Activated naive CD4-positive, alpha-beta T cell (primary cell): ENCODE measurements at places on chromosomes 6 and 20.

DNA sequence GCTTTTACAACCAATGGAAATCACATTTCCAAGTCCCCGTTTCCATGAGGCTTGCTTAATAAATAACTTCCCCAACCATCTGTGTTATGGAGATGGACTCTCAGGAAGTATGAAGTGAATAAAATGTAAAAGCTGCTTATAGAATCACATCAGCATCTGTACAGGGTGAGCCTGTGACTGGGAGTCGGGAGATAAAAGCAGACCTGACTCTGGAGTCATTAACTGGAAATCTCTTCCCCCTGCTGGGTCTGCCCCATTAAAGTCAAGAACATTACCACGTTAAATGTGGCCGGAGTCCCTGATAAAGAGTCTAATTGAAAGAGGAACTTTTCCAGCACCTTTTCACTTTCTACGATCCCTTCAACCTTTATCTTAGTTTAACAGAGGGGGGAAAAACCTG, 368.5 kb downstream of the DOK5 start:
- no peak for DNase-seq

DNA sequence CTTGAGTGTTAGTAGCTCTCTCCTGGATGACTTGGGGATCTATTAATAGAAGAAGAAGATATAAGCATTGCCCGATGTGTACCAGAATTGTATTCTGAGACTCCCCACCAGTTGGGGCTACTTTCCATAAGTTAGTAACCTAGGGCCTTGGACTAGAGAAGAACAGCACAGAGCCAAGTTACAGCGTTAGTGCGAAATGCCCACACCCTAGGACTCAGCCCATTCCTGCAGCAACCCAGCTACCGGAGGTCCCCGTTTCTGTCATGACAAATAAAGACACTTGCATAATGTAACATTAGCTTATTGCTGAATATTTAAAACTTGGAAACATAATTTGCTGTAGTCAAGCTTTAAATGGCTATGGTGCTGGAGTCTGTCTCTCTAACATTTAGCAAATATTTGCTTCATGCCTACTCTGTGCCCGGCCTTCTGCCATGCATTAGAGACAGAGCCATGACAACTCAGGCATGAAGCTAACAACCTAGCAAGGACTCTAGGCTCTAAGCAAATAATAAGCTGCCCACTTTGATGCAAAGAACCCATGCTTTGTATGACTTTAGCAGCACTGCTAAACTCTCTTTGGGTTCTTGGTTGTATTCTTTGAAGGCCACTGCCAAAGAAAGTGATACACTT, 103.4 kb upstream of the COL21A1 start:
- DNase-seq: no peak

DNA sequence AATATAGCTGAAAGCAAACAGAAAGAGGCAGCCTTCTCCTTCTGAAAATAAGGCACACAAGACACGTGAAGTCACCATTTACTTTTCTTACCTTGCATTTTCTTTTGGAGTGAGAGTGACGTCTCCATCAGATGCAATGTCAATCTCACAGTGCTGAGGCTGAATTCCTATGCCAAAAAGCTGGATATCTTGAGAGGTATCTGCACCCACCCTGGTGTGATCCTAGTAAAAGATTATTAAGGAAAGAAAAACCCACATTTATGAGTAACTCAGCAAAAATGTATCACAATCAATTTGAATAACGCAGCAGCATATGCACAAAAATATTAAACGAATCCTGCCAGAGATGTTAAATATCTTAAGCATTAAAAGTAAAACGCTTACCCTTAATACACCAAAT, 121.4 kb upstream of the NUP153 start:
- DNase-seq: no peak

GRCh38 chr20:51914758-51915157, 112.4 kb upstream of the SALL4 start:
- DNase-seq: no peak

DNA sequence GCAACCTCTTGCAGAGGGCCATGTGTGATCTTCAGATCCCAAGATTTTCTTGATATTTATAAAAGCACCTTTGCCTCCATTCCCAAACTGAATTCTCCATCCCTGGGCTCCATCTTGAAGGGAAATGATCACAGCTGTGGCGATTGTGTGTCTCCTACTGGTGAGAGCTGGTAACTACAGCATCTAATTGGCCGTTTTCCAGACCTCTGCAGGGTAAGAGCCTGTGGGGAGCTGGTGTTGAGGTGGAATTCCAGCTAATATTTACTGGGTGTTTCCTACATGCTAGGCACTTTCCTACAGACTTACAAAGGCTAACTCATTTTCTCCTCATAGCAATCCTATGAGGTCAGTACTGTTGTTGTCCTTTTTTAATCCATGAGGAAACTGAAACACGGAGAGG, 59.2 kb upstream of the FNDC1 start:
- no peak for DNase-seq

DNA sequence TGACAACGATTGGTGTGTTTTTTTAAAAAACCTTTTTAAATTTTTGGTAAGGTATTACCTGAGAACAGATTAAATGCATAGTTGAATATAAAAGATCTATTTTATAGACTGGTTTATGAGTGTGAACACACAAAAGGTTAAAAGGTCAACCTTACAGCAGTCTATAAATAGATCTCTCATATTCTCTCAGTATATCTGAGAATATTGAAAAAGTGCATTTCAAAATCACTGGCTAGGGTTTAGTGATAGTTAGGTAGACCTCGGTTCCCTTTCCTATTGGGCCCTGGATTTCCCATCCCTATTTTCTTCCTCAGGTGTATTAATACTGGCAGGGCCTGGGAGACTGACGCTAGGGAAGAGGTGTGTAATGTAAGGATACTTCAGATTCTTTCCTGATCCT, 723 bp upstream of the ZNF451 start:
- DNase-seq: no peak

DNA sequence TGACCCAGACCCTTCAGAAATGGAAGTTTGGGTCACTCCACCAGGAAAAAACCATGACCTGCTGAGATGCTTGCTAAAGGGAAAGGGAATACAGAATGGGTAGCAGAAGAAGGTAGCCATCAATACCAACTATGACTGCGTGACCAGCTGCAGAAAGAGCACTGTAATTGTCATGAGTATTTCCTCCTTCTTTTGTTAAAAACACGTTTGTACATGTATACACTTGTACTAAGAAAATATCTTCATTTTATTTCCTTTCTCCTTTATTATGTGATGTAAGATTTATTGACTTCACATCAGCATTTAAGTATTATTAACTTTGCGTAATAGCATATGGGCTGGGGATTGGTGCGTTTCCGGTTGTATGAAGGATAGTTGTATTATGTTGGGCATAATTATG, 12.6 kb upstream of the MUC21 start:
- no peak for DNase-seq

DNA sequence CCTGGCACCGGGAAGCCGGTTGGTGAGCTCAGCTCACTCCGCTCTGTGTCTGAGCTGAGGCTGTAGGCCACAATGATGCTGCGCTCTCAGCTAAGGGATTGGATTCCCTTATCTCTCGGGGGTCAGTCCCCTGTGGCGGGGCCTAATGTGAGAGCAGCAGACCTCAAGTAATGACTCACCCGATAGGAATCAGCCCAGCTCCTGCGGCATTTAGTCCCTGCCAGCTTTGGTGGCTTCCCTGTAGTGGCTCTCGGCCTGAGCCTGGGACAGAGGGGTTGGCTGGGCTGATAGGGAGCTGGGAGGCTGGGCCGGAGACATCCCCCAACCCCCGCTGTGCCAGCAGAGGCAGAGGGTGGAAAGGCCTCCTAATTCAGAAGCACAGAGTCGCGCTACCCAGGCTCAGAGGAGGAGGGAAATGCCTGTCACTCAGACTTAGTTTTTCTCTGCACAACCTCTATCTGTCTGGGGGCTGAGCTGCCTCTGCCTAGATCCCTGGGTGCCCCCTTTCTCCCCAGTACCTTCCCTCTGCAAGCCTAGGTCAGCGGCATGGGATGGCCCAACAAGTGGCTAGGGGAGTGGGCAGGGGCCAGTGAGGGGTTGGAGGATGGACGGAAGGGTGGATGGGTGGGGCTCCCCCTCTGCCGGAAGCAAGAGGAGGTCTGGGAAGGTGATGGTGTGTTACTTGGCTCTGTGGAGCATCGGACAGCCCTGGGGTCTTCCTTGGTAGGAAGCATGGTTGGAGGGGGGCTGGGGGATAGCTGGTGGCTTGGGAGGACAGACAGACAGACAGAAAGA, 92.2 kb downstream of the CDH22 start:
- DNase-seq: no peak

- DNase-seq: no peak
These were observed 150.6 kb downstream of the QKI start for GRCh38 chr6:163565140-163565539.

DNA sequence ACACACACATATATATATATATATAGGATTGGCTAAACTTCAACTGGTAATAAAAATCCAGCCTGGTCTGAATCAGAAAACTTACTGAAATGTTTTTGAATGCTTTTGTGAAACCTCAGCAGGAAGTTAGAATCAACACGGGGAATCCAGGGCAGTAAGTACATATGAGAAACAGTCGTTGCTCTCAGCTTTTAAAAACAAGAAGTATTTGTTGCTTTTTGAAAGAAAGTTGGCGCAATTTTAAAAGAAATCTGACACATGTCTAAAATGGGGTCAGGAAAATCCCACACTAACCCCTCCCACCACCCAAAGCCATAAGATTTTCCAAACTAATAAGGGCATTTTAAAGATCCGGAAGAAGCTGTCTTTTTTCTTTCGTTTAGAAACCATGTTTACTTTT, 11.5 kb upstream of the CCDC170 start:
- DNase-seq: no peak

DNA sequence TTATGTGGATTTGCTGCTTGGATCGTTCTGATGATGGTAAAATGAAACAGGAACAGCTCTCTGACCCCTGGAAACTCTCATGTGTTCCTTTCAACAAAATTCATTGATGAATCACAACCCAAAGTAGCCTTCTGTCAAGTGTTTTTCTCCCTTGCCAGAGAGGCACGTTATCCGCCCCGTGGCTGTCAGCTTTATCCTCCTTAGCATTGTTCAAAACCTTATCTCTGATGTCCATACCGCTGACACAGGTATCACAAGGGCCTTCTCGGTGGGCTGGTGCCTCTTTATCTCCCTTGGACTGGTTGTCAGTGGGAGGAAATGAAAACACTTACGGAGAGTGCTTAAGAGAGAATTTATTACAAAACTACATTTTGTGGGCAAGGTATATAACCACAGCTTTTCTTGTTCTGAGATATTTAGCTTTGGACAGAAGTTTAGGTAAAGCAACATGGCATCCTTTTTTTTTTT, 84.9 kb downstream of the TIAM2 start:
- no peak for DNase-seq
